ENCODE measurements at places on chromosomes 7 and 10. TPM values are rescaled to one million over a fixed set of nuclear protein-coding genes. Genes with fewer than 3 reads are reported as not detected.

OR13A1 gene
- total RNA-seq, result not detected

SPDYE8 gene
- not detected for total RNA-seq

PRKAR1B gene
- 25.3 TPM for total RNA-seq

SLC29A4 gene
- total RNA-seq, result 16.1 TPM

GJD4 gene
- total RNA-seq, result 0.06 TPM

PITX3 gene
- 0.37 TPM for total RNA-seq

CABCOCO1 gene
- 0.30 TPM for total RNA-seq

TMEM229A gene
- total RNA-seq, result not detected

SPDYE9 gene
- not detected for total RNA-seq

SPDYE2 gene
- not detected for total RNA-seq

CLCN1 gene
- total RNA-seq, result 0.02 TPM

HHEX gene
- 14.7 TPM for total RNA-seq

CCDC3 gene
- total RNA-seq, result 1.2 TPM

PAX4 gene
- not detected for total RNA-seq

TMEM140 gene
- total RNA-seq, result 1.8 TPM

ENTPD1 gene
- 0.02 TPM for total RNA-seq

FOXP2 gene
- not detected for total RNA-seq

ADAM12 gene
- total RNA-seq, result 5.4 TPM

PNLIPRP3 gene
- total RNA-seq, result not detected

BCCIP gene
- 108 TPM for total RNA-seq

SVOPL gene
- not detected for total RNA-seq

METTL27 gene
- 11.5 TPM for total RNA-seq

DOCK1 gene
- 26.3 TPM for total RNA-seq

C10orf67 gene
- total RNA-seq, result 0.17 TPM

URGCP gene
- 25.5 TPM for total RNA-seq

FZD1 gene
- 2.6 TPM for total RNA-seq

ANKRD22 gene
- 0.35 TPM for total RNA-seq

VSTM4 gene
- 0.35 TPM for total RNA-seq

IKZF1 gene
- total RNA-seq, result not detected

NYAP1 gene
- total RNA-seq, result 2.3 TPM

PIK3AP1 gene
- total RNA-seq, result 0.67 TPM

PBLD gene
- 3.7 TPM for total RNA-seq

CXCL12 gene
- 0.14 TPM for total RNA-seq

EIF5AL1 gene
- total RNA-seq, result 3.2 TPM

MOGAT3 gene
- total RNA-seq, result not detected

FRMD4A gene
- total RNA-seq, result 4.3 TPM

ZNF425 gene
- 0.97 TPM for total RNA-seq
